Cardiac septum (tissue), 1 donor: ENCODE measurements at places on chromosomes 7 and 10. TPM values are rescaled to one million over a fixed set of nuclear protein-coding genes. Genes with fewer than 3 reads are reported as not detected.

OPALIN gene
- not detected for total RNA-seq

GHRHR gene
- total RNA-seq, result not detected

BMPER gene
- 1.9 TPM for total RNA-seq

ADAP1 gene
- 12.5 TPM for total RNA-seq

ADAM12 gene
- 1.3 TPM for total RNA-seq

RBM20 gene
- total RNA-seq, result 105 TPM
